ENCODE measurements at places on chromosomes 6 and 20.

DNA sequence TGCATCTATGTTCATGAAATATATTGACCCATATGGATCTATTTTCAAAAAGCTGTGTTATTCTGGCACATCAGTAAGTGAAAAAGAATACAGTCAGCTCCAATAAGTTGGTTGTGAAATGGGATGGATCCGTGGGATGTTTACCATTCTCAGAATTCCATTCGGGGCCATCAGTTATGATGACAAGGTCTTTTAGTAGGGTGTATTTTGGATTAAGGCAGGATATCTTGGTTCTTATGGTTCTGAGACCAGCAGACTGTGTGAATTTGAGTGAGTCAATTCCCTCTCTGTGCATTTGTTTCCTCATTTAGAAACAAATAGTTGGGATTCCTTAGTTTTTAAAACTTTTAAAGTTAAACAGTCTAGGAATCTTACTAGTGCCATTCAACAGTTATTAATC lies 287.4 kb downstream of the CD109 start:
- DNase-seq, result no peak

- no peak for DNase-seq
Observed at GRCh38 chr20:24425523-24426135, 43.8 kb upstream of the SYNDIG1 start.

DNA sequence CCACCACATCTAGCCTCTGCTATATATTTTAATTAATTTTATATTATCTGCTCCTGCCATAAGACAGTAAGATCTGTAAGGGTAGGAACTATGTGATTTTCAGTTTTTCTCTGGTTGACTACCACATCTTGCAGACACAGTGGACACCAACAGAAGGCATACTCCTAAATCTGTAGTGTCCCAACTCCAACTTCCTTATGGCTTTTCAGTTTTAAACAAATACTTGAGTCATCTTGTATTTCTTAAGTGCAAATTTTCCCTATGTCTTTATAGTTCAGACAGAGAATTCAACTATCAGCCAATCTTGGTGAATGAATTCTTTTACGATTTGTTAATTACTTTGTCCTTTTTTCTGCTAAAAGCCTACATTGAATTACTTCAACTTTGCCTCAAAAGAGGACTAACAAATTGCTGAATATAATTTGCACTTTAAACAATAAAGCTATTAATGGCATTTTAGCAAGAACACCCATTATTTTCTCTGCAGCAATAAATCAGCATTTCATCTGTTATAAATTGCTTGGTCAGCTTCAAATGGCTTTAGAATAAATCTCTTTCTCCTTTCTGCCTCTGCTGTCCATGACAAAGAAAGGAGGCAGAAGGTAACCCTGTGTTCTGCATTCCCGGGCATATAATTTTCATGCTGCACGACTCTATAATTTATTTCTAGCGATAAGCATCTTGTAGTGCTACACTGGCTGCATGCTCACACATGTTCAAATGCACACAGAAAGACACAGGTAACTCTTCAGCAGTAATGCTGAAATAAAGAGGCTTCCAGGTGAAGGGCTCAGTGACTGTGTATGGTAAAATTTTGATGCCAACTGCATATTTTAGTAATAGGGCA lies 144.8 kb downstream of the BACH2 start:
- DNase-seq, result no peak

DNA sequence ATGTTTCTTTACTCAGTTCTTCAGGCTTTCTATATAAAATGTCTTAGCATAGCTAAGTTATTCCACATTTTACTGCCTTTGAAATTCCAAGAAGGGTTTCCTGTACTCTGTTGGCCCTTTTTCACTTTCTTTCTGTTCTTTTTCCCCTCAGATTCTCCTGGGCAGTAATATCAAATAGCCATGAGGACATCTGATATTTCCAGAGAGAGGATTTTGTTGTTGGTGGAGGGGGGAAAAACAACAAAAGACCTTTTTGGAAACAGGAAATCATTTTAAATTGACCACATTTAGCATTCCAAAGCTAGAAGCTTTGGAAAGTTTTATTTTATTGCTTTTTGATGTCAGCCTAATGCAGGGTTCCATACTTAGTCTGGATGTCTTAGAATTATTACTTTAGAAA lies 445.4 kb downstream of the GJA1 start:
- no peak for DNase-seq

GRCh38 chr6:170311696-170312095 lies 5.1 kb downstream of the FAM120B start:
- no peak for DNase-seq

DNA sequence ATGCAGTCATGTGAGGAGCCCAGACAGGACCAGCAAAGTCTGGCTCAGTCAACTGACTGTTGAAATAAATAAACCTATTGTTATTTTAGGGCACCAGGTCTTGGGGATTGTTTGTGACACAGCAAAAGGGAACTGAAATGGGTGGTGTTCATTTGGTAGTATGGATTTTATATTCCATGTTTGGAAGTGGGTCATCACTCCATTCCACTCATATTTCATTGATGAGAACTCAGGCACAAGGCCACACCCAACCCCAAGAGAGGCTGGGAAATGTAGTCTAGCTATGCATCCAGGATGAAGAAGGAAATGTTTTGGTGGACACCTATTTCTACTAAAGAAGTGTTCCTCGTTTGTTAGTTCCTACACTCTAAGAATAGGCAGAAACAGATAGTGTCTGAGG lies 64.9 kb upstream of the BTBD3 start:
- DNase-seq, result no peak

GRCh38 chr6:108868647-108869046 lies 20.4 kb downstream of the ARMC2 start:
- DNase-seq, result no peak

DNA sequence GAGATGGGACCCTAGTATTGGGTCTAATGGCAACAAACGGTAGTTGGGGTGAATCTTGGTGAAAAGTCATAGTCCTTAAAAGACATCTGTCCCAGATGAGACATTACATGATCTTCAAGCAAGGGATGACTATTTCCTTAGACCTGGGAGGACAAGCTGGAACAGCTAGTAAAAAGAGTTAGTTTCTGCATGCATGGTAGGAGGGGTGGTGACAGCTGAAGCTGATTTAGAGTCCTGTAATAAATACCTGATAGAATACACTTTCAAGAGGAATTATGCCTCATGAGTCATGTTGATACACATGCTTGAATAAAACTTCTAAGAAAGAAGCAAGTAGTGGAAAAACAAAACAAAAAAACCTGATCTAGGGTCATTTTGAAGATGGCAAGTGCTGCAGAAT lies 247.4 kb downstream of the CD109 start:
- DNase-seq, result no peak

DNA sequence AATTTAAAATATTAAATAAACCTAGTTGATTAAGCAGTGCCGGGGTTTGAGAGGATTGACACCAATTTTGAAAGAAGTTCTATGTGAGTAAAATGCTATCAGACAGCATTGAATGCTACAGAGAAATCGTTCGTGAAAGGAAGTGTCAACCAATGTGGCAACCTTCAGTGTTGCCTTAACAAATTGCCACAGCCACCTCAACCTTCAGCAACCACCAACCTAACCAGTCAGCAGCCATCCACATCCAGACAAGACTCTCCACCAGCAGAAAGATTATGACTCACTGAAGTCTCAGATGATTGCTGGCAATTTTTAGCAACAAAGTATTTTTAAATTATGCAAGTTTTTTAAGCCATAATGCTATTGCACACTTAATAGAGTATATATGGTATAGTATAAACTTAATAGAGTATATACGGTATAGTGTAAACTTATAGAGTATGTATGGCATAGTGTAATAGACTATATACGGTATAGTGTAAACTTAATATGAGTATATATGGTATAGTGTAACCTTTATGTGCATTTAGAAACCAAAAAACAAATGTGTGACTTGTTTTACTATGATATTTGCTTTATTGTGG lies 65.3 kb upstream of the ID4 start:
- no peak for DNase-seq

- no peak for DNase-seq
Observed at GRCh38 chr20:11853359-11853758, 64.3 kb upstream of the BTBD3 start.

DNA sequence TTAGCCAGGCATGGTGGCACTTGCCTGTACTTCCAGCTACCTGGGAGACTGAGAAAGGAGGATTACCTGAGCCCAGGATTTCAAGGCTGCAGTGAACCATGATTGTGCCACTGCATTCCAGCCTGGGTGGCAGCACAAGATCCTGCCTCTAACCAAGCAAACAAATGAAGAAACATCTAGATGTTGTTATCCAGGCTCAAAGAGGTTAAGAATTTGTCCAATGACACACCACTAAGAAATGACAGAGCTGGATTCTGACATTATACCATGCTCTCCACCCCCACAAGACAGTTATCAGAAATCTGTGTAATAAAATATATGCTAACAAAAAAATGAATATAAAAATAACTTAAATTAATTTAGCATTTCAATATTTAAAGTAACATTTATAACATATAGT lies 925.5 kb upstream of the SLC35B3 start:
- DNase-seq, result no peak

DNA sequence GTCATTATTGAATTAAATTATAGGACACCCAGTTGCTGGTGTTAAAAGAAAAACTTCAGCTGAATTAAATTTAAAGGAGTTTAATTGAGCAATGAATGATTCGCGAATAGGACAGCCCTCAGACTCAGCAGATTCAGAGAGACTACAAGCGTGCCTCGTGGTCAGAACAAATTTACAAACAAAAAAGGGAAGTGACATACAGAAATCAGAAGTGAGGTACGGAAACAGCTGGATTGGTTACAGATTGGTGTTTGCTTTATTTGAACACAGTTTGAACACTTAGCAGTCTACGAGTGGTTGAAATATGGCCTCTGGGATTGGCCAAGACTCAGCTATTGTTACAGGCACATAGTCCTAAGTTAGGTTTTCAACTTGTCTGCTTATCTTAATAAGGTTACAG lies 25.8 kb upstream of the TNFRSF21 start:
- DNase-seq, result no peak

DNA sequence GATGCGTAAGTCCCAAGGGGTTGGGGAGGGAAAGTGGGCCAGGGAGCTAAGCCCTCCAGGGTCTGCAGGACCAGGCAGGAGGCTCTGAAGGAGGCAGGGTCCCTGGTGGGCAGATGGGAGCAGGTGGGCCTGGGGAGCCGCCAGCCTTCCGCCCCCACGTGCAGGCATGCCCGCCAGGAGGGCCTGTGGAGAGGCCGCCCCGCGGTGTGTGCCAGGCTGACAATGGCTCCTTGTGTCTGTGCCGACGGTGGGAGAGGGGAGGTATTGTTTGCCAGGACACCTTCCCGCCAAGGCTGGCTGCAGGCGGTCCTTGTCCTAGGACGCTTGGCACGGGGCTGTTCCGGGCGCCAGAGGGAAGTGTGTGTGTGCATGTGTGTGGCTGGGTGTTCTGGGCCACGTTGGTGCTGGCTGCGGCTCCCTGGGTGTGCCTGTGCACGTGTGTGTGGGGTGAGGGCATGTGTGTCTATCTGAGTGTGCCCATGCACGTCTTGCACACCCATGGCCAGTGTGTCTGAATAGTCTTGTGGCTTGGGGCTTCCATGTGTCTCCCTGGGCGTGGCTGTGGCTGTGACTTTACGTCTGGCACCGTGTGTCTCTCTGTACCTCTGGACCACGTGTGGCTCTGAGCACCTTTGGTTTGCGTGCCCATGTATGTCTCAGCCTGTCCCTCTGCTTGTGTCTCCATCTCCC lies 153.0 kb downstream of the CEBPB start:
- no peak for DNase-seq

- no peak for DNase-seq
Observed at GRCh38 chr6:10520468-10520867, 683 bp upstream of the GCNT2 start.

GRCh38 chr20:347640-348484 lies 951 bp downstream of the NRSN2 start:
- DNase-seq, result no peak

DNA sequence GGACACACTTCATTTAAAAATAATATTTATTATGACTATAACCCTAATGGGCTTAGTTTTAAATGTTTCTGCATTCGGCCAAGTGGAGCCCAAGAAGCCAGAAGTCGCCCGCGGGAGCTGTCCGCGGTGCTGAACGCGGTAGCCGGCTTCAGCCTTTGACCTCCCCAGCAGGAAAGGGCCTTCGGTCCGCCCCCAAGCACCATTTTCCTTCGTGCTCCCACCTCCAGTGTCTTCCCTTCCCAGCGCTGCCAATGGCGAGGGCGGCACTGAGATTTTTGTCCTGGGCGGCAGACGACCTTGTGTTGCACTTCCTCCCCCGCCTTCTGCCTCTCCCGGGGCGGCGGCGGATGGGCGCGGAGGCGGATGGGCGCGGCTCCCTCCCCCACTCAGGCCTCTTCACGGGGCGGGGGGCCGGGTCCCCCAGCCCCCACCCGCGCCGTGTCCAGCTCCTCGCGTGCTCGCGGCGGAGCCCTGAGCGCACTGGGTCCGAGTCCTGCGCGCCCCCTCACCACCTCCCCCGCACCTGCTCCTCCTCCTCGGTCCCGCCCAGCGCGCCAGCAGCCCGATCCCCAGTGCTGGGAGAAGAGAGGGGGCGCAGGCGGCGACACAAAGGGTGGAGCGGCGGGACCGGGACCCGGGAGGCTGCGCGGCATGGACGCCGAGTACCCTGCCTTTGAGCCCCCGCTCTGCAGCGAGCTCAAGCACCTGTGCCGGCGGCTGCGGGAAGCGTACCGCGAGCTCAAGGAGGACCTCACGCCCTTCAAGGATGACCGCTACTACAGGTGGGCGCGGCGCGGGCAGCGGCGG lies 23.6 kb upstream of the TMEM181 start:
- no peak for DNase-seq

- DNase-seq, result no peak
Observed at GRCh38 chr6:11407414-11407813, 130.1 kb upstream of the TMEM170B start.

DNA sequence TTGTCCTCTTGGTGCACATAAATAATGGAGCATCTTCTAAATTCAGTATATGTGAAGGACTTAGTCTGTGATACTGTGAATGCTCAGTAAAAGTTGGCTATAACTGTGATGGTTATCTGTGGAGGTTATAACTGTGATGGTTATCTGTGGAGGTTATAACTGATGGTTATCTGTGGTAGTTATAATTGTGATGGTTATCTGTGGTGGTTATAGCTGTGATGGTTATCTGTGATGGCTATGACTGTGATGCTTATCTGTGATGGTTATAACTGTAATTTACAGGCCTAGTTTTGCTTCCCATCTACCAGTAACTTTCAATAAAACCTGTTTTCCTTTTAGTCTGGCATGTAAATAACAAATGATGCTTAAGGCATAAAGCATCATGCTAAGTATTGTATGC lies 16.5 kb downstream of the PTK7 start:
- no peak for DNase-seq

DNA sequence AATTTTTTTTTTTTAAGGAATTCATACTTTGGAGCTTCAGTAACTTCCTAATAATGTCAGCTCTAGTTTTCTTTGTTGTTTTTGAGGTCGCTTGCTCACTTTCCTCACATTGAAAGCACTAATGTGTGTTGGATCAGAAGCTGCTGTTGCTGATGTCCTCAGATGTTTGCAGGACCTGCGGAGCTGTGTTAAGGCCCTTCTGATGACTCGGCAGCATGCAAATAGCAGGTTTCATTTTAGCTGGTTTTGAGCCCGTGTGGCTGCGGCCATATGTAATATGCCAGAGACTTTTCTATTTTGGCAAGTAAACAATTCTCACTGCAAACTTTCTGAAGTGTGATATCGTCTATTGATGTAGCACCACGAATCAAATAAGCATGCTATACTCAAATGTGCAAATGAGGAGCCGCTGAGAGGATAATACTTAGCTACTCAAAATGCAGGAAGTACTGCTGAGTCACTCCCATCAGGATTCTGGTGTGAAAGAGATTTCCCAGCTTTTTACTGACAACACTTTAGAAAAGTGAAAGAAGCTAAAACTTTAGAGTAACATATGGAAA lies 187.8 kb downstream of the SASH1 start:
- DNase-seq, result no peak
